ENCODE measurements at places on chromosomes 6 and 20. TPM values are rescaled to one million over a fixed set of nuclear protein-coding genes. Genes with fewer than 3 reads are reported as not detected.

DNA sequence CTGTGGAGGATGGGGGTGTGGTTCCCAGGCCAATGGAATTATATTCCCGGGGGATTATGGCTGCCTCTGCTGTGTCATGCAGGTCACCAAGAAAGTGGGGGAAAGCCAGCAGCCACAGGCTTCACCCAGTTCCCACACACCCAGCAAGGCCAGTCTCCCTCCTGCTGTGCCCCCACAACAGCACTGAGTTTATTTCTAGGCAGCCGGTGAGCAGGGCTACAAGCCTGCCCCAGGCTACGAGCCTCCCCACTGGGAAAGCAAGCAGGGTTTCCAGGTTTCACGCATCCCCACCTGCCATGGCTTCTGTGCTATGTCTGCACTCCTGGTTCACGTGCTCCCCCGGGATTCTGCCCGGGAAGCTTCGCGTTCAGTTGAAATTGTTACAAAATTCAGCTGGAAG, 72.6 kb downstream of the ERMARD start:
- H3K27ac ChIP-seq: no peak overlapping the region
- no peaks in the 10 kb centered on the region for H3K27me3 ChIP-seq
- H3K4me1 ChIP-seq: no peaks in the 10 kb centered on the region
- no peaks in the 10 kb centered on the region for H3K36me3 ChIP-seq

DNA sequence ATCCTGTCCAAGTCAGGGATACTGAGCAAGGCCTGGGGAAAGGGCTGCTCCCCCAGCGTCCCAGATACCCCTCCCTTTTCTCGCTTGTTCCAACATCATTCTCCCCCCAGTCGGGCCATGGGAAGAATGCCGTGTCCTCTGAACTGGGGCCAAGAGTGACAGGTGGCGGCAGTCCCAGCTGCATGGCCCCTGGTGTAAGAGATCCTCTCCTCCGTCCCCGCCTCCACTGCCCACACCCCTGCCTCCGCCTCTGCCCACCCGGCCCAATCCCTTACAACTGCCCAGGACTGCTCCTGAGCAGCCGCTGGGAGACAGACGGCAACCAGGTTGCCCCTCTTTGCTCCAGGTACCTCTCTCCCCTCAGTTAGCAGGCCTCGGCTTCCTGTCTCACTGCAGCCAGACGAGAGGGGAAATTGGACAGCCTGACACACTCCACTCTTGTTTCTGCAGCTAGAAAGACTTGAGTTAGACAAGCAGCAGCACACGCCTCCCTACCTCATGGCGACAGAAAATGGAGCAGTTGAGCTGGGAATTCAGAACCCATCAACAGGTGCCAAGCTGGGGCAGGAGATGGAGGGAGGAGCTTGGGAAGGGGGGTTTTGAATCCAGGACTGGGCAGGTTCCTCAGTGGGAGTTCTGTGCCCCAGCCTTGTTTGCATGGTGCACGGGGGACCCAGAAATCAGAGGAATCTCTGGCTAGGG, at the start of gene MYLK2:
TSS of gene MYLK2 (plus strand) at position 274 of the 702 bp plus-strand sequence. CDS start at position 499, 225 bp downstream.
- no peak within 1 kb of the TSS for H3K4me3 ChIP-seq
- DNase-seq: no peak
- H3K4me1 ChIP-seq: peaks cover 23% of the 10 kb centered on the region
- no peaks in the 10 kb centered on the region for H3K27me3 ChIP-seq
- no peaks in the 10 kb centered on the region for H3K36me3 ChIP-seq
- H3K27ac ChIP-seq: no peak within 1 kb of the TSS

YTHDF1 gene
- total RNA-seq: 23.7 TPM

SLC12A5 gene
- 0.52 TPM for total RNA-seq

- no peak overlapping the region for H3K27ac ChIP-seq
- H3K4me1 ChIP-seq: no peaks in the 10 kb centered on the region
- H3K27me3 ChIP-seq: no peaks in the 10 kb centered on the region
- H3K4me3 ChIP-seq: no peak overlapping the region
- DNase-seq: no peak
These were observed 15.7 kb downstream of the ATG5 start for GRCh38 chr6:106309766-106310373.

Measured in lung (tissue), 17 donors.